ENCODE measurements at places on chromosomes 12 and 14. TPM values are rescaled to one million over a fixed set of nuclear protein-coding genes. Genes with fewer than 3 reads are reported as not detected.

CEP170B gene
- 3.6 TPM for total RNA-seq

CD27 gene
- not detected for total RNA-seq

ASIC1 gene
- 1.6 TPM for total RNA-seq

- no peaks in the 10 kb centered on the region for H3K4me1 ChIP-seq
- H3K27ac ChIP-seq = no peak overlapping the region
- no peak overlapping the region for H3K4me3 ChIP-seq
Measured at GRCh38 chr12:98828802-98829600, 183.9 kb downstream of the APAF1 start.

- H3K4me1 ChIP-seq = no peaks in the 10 kb centered on the region
- no peak overlapping the region for H3K27ac ChIP-seq
- peaks cover 27% of the 10 kb centered on the region for H3K27me3 ChIP-seq
- no peak overlapping the region for H3K4me3 ChIP-seq
- no peak for DNase-seq
- no peaks in the 10 kb centered on the region for H3K36me3 ChIP-seq
Measured at GRCh38 chr14:95069547-95069946, 87.8 kb downstream of the DICER1 start.

NFYB gene
- 22.2 TPM for total RNA-seq

DNA sequence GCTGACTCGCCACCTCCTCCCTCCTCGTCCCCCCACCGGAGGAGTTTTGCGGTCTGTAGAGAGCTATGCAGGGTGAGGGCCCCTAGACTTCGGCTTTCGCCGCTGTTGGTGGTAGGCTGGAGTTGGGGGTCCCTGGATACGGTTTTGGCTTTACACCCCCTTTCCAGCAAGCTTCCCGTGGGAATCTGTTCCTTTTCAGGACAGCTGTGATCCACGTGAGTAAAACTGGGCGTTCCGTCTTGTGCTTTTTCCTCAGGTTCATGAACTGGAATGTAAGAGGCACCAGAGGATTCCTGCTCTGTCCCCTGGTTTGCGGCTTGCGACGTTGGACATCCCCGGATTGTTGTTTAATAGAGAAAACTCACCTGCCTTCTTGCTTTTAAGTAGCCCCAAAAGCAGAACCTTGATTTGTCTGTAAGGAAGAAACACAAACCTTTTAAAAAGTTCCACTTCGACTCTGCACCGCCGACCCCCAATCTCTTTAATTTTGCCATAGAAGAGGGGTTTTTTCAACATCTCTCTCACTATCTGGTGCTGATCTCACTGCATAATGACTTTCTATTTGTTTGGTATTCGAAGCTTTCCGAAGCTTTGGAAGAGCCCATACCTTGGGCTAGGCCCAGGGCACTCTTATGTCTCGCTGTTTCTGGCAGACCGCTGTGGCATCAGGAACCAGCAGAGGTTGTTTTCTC lies 490 bp downstream of the PRORP start:
- peak overlapping the region; percentile 82 for H3K4me3 ChIP-seq
- H3K36me3 ChIP-seq = peaks cover 6% of the 10 kb centered on the region
- H3K27me3 ChIP-seq = no peaks in the 10 kb centered on the region

DNA sequence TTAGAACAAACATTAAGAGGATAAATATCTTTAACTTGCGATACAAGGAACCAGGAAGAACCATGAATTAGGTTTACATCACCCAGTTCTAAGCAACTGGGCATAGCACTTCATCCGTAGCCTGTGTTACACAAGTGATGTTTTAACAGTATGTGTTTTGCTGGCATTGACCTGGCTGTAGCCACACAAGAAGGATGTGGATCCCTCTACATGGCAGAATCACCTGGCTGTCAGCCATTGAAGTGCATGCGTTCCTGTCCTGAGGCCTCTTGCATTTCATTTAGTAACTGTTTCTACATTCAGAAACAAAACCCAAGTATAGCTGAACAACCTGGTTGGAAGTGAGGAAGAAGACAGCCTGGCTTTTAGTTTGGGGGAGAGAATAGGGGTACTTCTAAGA lies 72.2 kb downstream of the TGFB3 start:
- no peak for DNase-seq
- peaks cover 2% of the 10 kb centered on the region for H3K4me1 ChIP-seq
- no peak overlapping the region for H3K4me3 ChIP-seq
- no peaks in the 10 kb centered on the region for H3K27me3 ChIP-seq
- H3K27ac ChIP-seq = no peak overlapping the region

- DNase-seq = no peak
- H3K4me3 ChIP-seq = no peak overlapping the region
- no peak overlapping the region for H3K27ac ChIP-seq
- no peaks in the 10 kb centered on the region for H3K36me3 ChIP-seq
- peaks cover 2% of the 10 kb centered on the region for H3K4me1 ChIP-seq
Measured at GRCh38 chr12:90229407-90230170, 521.0 kb upstream of the ATP2B1 start.

DNA sequence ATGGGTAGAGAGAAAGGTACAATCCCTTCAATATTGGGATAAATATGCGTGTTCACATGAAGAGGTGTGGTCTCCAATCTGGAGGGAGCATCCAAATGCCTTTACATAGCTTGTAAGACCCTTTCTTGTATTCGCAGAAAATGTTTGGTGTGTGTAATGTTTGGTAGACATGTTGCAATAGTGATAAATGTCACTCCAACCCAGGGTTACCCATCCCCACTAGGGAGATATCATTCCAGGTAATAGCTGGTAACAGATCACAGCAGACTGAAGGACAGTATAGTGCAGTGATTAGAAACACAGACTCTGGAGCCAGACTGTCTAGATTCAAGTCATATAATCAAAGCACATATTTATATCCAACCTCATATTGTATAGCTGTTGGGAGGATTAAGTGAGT lies 733.6 kb upstream of the TBX3 start:
- no peaks in the 10 kb centered on the region for H3K36me3 ChIP-seq
- no peaks in the 10 kb centered on the region for H3K27me3 ChIP-seq

GRCh38 chr12:65208964-65209654 lies 39.7 kb downstream of the LEMD3 start:
- no peaks in the 10 kb centered on the region for H3K4me1 ChIP-seq
- DNase-seq = no peak
- no peak overlapping the region for H3K27ac ChIP-seq
- no peak overlapping the region for H3K4me3 ChIP-seq
- no peaks in the 10 kb centered on the region for H3K27me3 ChIP-seq
- no peaks in the 10 kb centered on the region for H3K36me3 ChIP-seq

DPY19L2 gene
- 0.90 TPM for total RNA-seq

GRCh38 chr12:6336889-6337853 lies 4.7 kb downstream of the TNFRSF1A start:
- H3K27ac ChIP-seq = peak overlapping the region; percentile 83
- H3K4me1 ChIP-seq = peaks cover 62% of the 10 kb centered on the region
- no peak for DNase-seq
- peak overlapping the region; percentile 28 for H3K4me3 ChIP-seq
- H3K36me3 ChIP-seq = peaks cover 38% of the 10 kb centered on the region

DNA sequence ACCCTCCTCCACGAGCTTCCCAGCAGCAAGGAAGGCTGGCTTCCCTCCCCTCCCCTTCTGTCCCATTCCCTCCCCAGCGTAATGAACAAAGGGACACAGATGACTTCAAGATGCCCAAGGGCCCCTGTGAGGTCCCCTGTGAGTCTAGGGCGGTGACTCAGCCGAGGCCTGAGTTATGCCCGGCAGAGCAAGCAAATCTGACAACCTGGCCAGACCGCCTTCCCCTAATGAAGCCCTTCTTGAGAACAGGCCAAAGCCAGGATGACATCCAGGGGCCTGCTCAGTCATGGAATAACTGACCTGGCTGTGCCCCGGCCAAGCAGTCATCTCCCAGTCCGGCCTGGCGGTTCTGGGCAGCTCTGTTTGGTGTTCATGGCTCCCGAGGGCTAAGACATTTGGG lies 89.2 kb downstream of the DICER1 start:
- H3K36me3 ChIP-seq = no peaks in the 10 kb centered on the region
- no peaks in the 10 kb centered on the region for H3K4me1 ChIP-seq
- no peak overlapping the region for H3K4me3 ChIP-seq
- H3K27me3 ChIP-seq = peaks cover 27% of the 10 kb centered on the region
- no peak for DNase-seq
- no peak overlapping the region for H3K27ac ChIP-seq

- no peaks in the 10 kb centered on the region for H3K4me1 ChIP-seq
- H3K4me3 ChIP-seq = no peak overlapping the region
- no peaks in the 10 kb centered on the region for H3K27me3 ChIP-seq
- DNase-seq = no peak
Measured at GRCh38 chr12:118704527-118705241, 276.7 kb upstream of the SRRM4 start.

GRCh38 chr14:44639781-44640385 lies 132.8 kb upstream of the FSCB start:
- no peak overlapping the region for H3K27ac ChIP-seq
- no peaks in the 10 kb centered on the region for H3K36me3 ChIP-seq
- H3K27me3 ChIP-seq = no peaks in the 10 kb centered on the region
- H3K4me3 ChIP-seq = no peak overlapping the region
- no peaks in the 10 kb centered on the region for H3K4me1 ChIP-seq

DNA sequence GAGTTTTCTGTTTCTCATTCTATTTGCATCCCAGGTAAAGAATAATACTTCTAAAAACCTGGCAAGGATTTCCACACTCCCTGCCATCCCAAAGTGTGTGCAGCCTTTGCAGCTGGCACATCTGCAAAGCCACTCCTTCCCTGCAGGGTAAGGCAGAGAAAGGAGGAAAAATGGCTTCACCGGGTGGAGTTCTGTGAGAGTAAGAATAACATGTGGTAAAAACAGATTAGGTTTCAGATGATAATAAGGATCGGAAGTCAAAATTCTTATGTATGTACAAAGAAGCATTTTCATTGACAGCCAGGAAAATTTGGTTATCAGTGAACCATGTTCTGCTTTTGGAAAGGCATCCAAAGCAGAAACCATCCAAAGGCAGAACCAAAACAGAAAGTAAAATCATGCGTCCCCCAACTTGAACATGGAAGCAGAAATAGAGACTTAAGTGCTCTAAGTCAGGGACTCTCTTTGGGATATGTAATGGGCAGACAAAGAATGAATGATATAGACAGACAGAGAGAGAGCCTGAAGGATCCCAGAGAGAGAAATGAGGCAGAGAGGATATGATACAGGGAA lies 192.6 kb upstream of the CCDC196 start:
- DNase-seq = no peak
- H3K27me3 ChIP-seq = no peaks in the 10 kb centered on the region
- no peaks in the 10 kb centered on the region for H3K4me1 ChIP-seq
- no peak overlapping the region for H3K4me3 ChIP-seq
- no peaks in the 10 kb centered on the region for H3K36me3 ChIP-seq
- H3K27ac ChIP-seq = no peak overlapping the region

- no peak for DNase-seq
- no peaks in the 10 kb centered on the region for H3K4me1 ChIP-seq
- no peaks in the 10 kb centered on the region for H3K27me3 ChIP-seq
- no peak overlapping the region for H3K27ac ChIP-seq
- no peaks in the 10 kb centered on the region for H3K36me3 ChIP-seq
- H3K4me3 ChIP-seq = no peak overlapping the region
Measured at GRCh38 chr12:26280869-26281268, 85.5 kb downstream of the SSPN start.

DNA sequence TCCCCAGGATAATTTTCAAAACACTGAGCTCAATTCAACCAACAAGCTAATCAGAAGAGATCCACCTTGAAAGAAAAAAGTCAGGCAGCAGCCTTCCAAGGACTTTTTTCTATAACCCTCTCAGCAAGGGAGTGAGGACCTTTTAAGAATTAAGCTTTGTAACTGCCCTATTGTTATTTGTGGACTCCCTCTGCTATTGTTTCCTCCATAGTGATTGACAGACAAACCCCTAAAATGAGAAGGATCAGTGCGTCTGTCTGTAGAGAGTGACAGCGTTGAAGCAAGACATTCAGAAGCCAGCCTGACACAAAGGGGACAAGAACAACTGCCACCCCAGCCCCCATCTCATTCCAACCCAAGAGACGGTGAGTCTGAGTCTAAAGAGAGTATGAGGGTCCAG lies 30.3 kb upstream of the BTG1 start:
- H3K4me3 ChIP-seq = no peak overlapping the region
- DNase-seq = no peak
- no peaks in the 10 kb centered on the region for H3K4me1 ChIP-seq

CCDC177 gene
- total RNA-seq = not detected

DNA sequence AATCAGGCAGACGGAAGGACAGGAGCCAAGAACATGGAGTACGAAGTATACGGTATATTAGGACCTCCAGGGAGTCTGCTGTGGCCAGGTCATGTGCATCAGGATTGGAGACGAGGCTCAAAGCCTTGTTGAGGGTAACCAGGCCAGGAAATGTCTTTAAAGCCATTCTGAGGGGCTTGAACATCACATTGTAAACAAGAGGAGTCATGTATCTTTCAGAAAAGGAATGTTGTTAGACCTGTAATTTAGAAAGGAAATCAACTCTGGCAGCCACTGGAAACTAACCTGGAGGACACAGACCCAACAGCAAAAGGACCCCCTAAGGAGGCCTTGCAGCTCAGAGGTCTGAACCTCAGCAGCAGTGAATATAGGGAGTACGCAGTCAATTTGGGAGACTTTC lies 7.5 kb downstream of the MAP3K9 start:
- no peak overlapping the region for H3K27ac ChIP-seq
- H3K36me3 ChIP-seq = no peaks in the 10 kb centered on the region
- peaks cover 5% of the 10 kb centered on the region for H3K27me3 ChIP-seq
- H3K4me1 ChIP-seq = no peaks in the 10 kb centered on the region
- no peak for DNase-seq

DNA sequence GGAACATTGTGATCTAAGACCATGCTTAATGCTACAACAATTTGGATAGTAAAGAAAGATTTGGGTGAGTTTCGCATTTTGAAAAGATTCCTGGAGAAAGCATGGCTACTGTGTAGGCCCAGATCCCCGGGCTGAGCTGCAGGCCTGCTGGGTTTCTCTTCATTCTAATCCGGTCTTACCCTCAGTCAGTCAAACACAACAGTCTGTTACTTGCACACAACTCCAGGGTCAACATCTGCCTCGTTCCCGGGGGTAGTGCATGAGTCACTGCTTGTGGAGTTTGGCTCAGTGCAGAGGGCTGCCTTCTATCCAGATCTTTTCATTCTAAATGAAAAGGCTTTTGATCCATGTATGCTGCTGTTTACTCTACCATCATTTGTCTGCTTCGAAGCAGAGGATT lies 60.4 kb upstream of the SEL1L start:
- H3K36me3 ChIP-seq = no peaks in the 10 kb centered on the region
- H3K4me3 ChIP-seq = no peak overlapping the region
- H3K27me3 ChIP-seq = no peaks in the 10 kb centered on the region

Data from IMR-90 (cell line).